H1 (cell line): ENCODE measurements at places on chromosomes 5 and 9.
A peak's percentile ranks its signal among the peaks of the same experiment; 100 is the strongest.

- no peaks in the 10 kb centered on the region for H3K4me1 ChIP-seq
- 0 out of 2 replicates have a peak overlapping the region, but pooled peaks have one; percentile 17 for H3K4me3 ChIP-seq
- DNase-seq, result no peak
- no peaks in the 10 kb centered on the region for H3K27me3 ChIP-seq
- peaks cover 7% of the 10 kb centered on the region; the same call in 1 of the 2 replicates for H3K36me3 ChIP-seq
These were observed 360 bp upstream of the ZCCHC10 start for GRCh38 chr5:133026664-133027153.

DNA sequence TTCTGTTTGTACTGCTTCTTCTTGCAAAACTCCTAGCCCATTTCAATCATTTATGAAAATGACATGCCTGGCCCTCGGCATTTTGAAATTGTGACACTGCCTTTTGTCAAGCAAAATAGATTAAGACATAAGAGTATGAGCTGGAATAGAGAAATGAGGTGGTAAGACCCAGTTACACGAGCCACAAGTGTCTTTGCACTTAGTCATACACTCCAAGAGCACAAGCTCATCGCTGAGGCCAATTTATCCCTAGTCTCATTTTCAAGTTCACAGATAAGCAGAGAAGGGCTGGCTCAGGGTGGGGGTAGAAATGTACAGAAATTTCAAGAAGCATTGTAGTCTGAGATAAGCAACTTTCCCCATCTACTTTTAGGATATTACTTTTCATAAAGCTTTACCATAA is 40.6 kb upstream of the MAP1B start:
- no peaks in the 10 kb centered on the region for H3K36me3 ChIP-seq
- no peak overlapping the region for H3K27ac ChIP-seq
- H3K4me3 ChIP-seq, result no peak overlapping the region
- no peaks in the 10 kb centered on the region for H3K27me3 ChIP-seq

DNA sequence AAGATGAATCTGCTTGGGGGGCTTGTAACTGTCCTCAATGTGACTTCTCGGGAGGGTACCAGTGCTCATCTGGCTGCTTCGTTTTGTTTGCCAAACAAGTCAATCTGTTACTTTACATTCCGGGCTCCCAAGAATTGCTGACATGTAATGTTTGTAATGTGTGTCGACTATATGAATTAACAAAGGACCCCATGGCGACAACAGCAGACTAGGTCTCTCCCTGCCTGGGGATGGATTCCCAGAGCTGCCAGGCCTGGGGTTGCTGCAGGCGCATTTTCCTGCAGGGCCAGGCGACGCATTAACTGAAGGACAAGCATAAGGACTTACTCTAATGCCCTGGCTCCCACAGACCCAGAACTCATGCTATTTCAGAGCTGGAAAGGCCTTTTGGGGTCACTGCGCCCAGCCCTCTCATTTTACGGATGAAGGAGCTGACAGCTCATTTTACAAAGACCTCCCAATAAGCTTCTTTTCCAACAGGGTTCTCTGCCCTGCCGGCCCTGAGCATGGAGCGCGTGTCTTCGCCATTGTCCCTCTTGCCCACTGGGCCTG is 214.8 kb downstream of the TTLL11 start:
- H3K27ac ChIP-seq, result no peak overlapping the region
- H3K27me3 ChIP-seq, result no peaks in the 10 kb centered on the region
- DNase-seq, result no peak
- H3K4me1 ChIP-seq, result no peaks in the 10 kb centered on the region
- no peaks in the 10 kb centered on the region for H3K36me3 ChIP-seq

DNA sequence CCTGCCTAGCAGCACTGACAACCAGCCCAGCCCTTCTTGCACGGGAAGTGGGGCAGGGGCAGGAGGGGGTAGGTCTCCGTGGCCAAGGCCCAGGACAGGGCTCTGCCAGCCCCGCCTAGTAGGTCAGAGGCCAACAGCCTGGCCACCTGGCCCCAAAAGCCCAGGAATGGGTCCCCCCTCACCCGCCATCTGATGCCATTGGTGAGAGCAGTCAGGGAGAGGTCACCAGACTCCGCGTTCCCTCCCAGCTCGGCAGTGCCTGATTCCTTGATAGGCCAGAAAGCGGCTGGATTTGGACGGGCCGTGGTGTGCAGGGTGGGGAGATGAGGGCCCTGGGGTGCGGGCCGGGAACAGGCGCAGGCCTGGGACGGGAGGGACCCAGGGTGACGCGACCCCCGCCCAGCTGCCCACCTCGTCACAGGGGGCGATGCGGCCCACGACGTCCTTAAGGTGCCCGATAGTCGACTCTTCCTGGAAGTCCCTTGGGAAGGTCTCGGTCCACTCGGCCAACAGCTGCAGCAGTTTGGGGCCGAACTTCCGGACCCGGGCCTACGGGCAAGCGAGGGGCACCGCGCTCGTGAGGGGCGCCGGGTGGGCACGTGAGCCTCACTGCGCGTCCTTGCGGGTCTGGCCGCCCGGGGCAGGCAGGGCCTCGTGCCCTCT is 64.5 kb upstream of the RNF130 start:
- H3K27me3 ChIP-seq, result no peaks in the 10 kb centered on the region
- no peaks in the 10 kb centered on the region for H3K36me3 ChIP-seq
- H3K4me3 ChIP-seq, result no peak overlapping the region
- H3K27ac ChIP-seq, result no peak overlapping the region
- no peaks in the 10 kb centered on the region for H3K4me1 ChIP-seq

DNA sequence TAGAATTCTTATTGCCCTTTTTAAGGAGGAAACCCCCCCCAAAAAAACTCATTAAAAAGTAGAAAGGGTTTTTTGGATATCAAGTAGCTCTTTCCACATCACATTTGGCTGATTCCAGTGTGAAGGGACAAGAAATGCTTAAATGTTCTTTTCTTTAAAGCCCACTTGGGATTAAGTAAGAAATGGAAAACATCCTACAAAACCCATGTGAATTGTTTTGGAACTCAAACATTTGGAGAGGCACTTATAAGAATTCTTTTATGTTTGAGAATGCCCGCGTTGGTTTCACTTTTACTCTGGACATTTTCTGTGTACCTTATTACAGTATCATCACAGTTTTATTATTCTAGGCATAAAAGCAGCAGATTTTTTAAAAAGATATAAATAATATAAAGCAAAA is 301.1 kb upstream of the ACTBL2 start:
- DNase-seq, result no peak
- no peaks in the 10 kb centered on the region for H3K36me3 ChIP-seq
- no peak overlapping the region for H3K4me3 ChIP-seq
- H3K27me3 ChIP-seq, result no peaks in the 10 kb centered on the region
- no peaks in the 10 kb centered on the region for H3K4me1 ChIP-seq
- H3K27ac ChIP-seq, result no peak overlapping the region

GRCh38 chr5:9500625-9501024 is 45.2 kb downstream of the SEMA5A start:
- DNase-seq, result no peak
- H3K27me3 ChIP-seq, result no peaks in the 10 kb centered on the region
- H3K4me3 ChIP-seq, result no peak overlapping the region
- no peaks in the 10 kb centered on the region for H3K36me3 ChIP-seq
- H3K27ac ChIP-seq, result no peak overlapping the region

- H3K27me3 ChIP-seq, result no peaks in the 10 kb centered on the region
- H3K36me3 ChIP-seq, result no peaks in the 10 kb centered on the region
- H3K4me1 ChIP-seq, result no peaks in the 10 kb centered on the region
- H3K27ac ChIP-seq, result no peak overlapping the region
These were observed 304.4 kb upstream of the SMC2 start for GRCh38 chr9:103789686-103790085.

DNA sequence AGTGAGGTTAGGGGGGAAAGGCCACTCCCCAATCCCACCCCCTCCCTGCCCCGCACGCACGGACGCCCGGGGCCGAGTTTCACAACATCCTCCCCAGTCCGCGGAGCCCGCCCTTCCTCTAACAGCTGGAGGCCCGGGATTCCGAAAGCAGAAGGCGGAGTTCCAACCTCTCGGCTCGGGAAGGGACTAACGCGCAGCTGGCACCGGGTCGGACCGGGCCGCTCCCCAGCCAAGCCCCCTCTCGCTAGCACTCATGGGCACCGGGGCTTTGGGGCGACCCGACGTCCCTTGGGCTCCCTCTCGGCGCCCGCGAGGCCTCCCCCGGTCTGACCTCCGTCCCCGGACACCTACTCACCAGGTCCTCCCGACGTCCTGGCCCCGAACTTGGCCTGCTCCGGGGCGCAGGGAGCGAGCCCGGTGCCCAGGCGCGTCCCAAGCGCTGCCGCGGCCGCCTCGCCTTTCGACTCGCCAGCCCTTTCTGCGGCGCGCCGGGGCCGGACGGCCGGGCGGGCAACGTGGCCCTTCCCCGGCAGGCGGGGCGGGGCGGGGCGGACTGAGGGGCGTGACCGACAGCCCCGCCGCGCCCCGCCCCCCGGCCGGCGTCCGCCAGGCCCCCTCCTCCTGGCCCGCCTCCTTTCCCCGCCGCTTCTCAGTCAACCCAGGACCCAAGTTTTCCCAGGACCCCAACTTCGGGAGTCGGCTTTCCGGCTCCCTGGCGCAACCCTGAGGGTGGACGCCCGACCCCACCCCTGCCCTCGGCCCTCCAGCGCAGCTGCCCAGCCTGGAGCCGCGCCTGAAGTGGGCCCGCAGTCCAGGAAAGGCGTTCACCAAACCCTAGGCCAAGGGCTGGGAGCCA is at the start of gene MGAT1:
TSS of gene MGAT1 (minus strand) at position 482 of the 856 bp plus-strand sequence. CDS start 9,835 bp downstream, outside the sequence.
- no peak for DNase-seq
- no peaks in the 10 kb centered on the region for H3K36me3 ChIP-seq
- H3K27me3 ChIP-seq, result no peaks in the 10 kb centered on the region
- H3K4me3 ChIP-seq, result peak within 1 kb of the TSS; percentile 94

- peaks cover 3% of the 10 kb centered on the region for H3K4me1 ChIP-seq
- H3K4me3 ChIP-seq, result peak overlapping the region; percentile 95
- DNase-seq, result no peak
- no peaks in the 10 kb centered on the region for H3K36me3 ChIP-seq
These were observed 592 bp downstream of the UBAP2 start for GRCh38 chr9:34047864-34048726.

DNA sequence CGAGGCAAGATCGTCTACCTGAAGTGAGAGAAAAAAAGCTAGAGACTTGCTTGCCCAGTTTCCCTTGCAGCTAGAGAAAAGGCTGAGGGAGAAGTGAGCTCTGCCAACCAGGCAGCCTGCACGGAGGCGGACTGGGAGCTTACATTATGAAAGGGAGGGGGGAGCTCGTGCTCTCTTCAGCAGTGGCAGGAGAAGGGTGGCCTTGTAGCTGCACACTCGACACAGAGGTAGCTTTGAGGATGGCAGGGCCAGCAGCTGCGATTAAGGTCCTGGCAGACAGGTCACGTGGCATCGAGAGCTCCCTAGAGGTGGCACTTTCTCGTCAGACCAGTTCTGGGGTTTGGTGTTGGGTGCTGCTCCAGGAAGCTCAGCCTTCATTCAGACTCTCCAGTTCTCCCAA is 26.7 kb downstream of the APBA1 start:
- DNase-seq, result no peak
- H3K27me3 ChIP-seq, result no peaks in the 10 kb centered on the region
- H3K4me3 ChIP-seq, result no peak overlapping the region
- H3K27ac ChIP-seq, result no peak overlapping the region
- H3K4me1 ChIP-seq, result peaks cover 3% of the 10 kb centered on the region; the same call in 1 of the 2 replicates

DNA sequence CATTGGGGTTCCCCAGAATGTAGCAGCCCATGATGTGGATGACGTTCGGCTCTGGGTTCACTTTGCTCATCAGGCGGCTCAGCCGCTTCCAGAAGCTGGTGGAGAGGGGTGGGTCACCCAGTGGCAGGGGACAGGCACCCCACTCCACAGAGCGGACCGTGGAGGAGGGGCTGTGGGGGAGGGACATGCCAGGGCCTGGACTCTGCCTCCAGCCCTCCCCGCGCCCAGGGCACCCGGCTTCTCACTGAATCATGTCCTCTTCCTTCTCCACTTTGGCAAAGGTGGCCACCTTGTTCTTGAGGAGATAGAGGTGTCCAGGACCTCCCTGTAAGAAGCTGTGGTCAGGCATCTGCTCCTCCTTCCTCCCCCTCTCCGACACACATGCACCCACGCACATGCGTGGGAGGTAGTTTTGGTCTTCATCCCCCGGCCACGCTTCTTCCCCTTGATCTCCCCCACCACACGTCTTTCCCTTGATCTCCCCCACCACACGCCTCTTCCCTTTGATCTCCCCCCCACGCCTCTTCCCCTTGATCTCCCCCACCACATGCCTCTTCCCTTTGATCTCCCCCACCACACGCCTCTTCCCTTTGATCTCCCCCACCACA is 8.9 kb upstream of the ENTPD8 start:
- H3K27ac ChIP-seq, result no peak overlapping the region
- H3K36me3 ChIP-seq, result peaks cover 9% of the 10 kb centered on the region; the same call in 1 of the 2 replicates
- H3K4me3 ChIP-seq, result no peak overlapping the region
- no peaks in the 10 kb centered on the region for H3K27me3 ChIP-seq

GRCh38 chr9:93137362-93137761 is 3.3 kb upstream of the NINJ1 start:
- no peak for DNase-seq
- peaks cover 10% of the 10 kb centered on the region for H3K27me3 ChIP-seq
- no peaks in the 10 kb centered on the region for H3K36me3 ChIP-seq
- H3K4me3 ChIP-seq, result no peak overlapping the region
- no peak overlapping the region for H3K27ac ChIP-seq

DNA sequence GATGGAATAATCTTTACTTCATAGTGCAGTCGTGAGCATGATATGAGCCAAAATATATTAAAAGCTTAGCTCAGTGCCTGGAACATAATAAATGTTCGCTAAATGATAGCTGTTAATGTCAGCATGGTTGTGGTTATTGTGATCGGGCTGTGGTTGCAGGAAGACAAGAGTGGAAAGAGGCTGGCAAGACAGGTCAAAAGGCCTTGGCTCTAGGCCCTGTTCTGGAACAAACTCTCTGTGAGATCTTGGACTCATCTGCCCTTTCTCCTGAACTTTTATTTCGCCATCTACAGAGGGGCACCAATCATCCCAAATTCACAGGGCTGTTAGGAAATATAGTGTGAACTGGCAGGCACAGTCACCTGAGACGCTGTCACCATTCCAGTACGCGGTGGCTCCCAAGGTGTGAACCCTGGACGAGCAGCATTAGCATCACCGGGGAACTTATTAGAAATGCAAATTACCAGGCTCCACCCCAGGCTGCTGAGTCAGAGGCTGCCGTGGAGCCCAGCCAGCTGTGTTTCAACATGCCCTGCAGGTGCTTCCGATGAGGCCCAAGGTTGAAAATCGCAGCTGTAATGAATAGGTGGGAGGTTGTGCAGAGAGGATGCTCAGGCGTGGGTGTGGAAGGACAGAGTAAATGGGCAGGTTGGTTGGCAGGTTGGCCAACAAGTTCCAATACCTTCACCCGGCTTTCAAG is 50.2 kb upstream of the SAP30L start:
- H3K27ac ChIP-seq, result no peak overlapping the region
- H3K4me3 ChIP-seq, result no peak overlapping the region
- peak; percentile 39 for DNase-seq
- H3K36me3 ChIP-seq, result no peaks in the 10 kb centered on the region
- H3K27me3 ChIP-seq, result no peaks in the 10 kb centered on the region
